Adrenal gland (tissue), 19 donors: ENCODE measurements at places on chromosomes 7 and 10.

- DNase-seq: no peak
These were observed 45.9 kb upstream of the GNAI1 start for GRCh38 chr7:80088705-80089104.

GRCh38 chr7:74405191-74405898, 48.4 kb upstream of the GTF2IRD1 start:
- no peak for DNase-seq

DNA sequence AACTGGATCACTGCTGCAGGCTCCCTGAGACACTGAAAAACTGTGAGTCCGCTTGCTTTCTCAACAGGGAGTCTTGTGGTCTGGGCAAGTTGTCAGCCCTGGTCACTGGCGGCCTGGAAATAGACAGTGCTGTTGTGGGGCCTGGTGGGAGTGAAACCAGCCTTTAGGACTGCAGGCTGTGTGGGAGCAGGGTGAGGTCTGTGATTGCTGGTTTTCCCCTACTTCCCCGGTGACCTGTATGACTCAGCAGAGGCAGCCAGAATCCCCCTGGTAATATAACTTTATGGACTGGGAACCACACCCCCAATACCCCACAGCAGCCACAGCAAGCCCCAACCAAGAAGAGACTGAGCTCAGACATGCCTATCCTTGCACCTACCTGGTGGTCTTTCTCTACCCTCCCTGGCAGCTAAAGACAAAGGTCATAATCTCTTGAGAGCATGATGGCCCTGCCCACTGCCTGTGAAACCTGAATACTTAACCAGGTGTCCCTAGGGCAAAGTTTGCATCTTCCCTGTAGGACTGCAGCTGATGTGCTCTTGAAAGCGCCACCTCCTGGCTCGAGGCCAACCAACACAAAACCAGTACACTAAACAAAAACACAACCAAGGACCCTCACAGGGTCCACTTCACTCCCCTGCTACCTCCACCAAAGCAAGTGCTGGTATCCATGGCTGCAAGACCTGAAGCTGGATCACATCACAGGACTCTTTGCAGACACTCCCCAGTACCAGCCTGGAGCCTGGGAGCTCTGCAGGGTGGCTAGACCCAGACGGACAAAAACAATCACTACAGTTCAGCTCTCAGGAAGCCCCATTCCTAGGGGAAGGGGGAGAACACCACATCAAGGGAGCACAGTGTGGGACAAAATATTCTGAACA, 7.2 kb upstream of the ADAM22 start:
- DNase-seq: no peak

DNA sequence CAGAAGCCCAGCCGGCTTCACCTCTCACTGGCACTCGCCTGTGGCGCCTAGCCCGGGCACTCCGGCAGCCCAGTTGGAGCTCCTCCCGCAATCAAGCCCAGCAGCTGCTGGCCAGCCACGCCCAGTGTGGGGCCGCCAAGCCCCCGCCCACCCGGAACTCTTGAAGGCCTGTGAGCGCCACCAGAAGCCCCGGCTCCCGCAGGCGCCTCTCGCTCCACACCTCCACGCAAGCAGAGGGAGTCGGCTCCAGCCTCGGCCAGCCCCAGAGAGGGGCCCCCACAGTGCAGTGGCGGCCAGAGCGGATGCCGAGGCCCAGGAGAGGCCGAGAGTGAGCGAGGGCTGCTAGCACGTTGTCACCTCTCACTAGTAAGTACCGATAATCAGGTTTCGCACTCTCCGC, 240.7 kb downstream of the TFEC start:
- no peak for DNase-seq

DNA sequence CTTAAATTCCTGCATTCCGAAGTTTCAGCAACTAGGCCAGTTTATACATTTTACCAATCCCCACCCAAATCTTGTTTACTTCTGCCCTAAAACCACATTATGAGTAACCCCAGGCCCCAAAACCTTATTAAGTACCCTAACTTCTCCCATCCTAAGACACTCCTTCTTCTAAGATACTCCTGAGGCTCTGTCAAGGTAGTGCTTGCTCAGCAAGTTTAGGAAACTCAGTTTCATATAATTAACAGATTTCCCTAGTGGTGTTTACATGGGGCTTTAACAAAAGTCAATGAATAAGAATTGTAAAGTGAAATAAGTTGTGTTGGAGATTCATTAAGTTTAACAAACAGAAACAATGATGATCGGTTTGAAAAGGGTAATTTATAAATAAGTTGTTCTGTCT, 77.8 kb downstream of the CPEB3 start:
- no peak for DNase-seq

DNA sequence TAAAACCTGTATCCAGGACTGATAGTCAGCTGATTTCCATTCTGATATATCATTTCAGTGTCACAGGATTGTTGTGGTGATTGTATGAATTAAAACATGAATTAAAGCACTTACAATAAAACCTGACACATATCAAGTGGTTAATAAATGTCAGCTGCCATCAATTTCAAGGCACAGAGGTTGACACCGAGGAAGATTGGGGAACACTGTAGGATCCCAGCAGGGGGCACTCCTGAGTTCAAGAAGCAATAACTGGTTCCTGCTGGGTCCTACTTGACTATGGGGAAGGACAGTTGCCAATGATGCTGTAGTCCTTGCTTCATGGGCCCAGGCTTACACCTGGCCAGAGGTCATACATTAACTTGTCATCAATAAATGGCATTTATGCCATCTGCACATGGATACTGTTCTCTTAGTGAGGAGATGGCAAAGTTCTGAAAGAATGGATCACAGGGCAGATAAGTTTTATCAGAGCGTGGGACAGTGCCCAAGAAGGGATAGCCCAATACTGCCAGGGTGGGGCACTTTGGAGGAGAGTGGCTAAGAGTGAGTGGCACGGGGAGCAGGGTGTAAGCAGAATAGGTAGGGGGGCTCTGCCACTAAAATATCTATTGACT, 24.1 kb downstream of the FZD1 start:
- peak; percentile 31 for DNase-seq

- DNase-seq: no peak
These were observed at the start of gene CARD11 for GRCh38 chr7:3043544-3044371. Gene CARD11, minus strand, starts transcription at chr7:3043867. Its CDS starts 85,361 bp downstream, at chr7:2958506.

- DNase-seq: peak; percentile 63
These were observed 64.7 kb downstream of the NRF1 start for GRCh38 chr7:129676017-129676897.

- no peak for DNase-seq
These were observed 59.6 kb upstream of the EBF3 start for GRCh38 chr10:130023454-130024230.

GRCh38 chr7:127437241-127437640, 44.7 kb upstream of the ZNF800 start:
- no peak for DNase-seq

DNA sequence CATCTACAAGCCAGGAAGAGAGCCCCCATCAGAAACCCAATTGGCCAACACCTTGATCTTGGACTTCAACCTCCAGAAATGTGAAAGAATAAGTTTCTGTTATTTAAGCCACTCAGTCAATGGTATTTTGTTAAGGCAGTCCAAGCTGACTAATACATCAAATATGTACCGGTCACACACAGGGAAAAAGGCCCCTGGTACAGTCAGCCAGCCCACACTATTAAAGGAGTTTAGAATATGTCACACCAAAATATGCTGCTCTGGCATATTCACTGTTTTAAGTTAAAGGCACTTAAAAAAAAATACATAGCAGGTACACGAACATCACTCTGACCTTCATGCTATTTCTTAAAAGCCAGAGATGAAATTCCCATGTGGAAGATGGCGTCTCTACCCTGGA, 15.2 kb upstream of the CDCA7L start:
- DNase-seq: no peak

- DNase-seq: no peak
These were observed 74.1 kb downstream of the CRPPA start for GRCh38 chr7:16347066-16347826.

- DNase-seq: no peak
These were observed 63.2 kb downstream of the GPR37 start for GRCh38 chr7:124702385-124702784.

- DNase-seq: no peak
These were observed 81.6 kb upstream of the ICA1 start for GRCh38 chr7:8343556-8343955.

DNA sequence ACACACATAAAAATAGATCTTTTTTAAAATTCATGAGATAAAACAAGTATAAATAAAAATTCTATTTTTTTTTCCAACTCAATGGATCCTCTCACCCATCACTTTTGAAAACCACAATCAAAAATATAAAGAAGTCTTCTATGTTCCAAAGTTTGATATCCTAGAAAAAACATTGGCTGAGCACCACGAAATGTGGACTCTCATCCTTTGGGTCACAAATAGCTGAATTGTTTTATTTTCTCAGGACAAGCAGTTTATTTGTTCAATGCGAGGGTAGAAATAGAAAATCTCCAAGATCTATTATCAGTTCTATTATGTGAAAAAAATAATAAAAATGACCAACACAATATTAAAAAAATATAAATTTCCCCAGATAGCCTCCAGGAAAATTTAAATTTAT, 310.5 kb upstream of the DGKB start:
- no peak for DNase-seq

DNA sequence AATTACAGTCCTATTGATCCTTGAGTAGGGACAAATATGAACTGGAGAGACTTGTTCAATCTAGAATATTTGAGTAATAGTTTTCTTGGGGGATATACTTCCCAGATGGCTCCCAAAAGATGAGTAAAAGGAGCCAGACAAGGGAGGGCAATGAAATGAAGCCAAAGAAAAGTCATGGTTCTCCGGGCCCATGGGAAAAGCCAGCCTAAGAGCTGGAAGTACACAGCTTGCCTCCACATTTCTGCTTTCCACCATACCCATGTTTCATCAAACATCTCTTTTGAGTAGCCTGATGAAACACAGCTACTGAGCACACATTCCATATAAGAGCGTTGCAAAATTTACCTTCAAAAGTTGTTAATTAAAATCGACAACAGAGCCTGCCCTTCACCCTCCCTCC, 535.0 kb upstream of the FZD8 start:
- DNase-seq: no peak

DNA sequence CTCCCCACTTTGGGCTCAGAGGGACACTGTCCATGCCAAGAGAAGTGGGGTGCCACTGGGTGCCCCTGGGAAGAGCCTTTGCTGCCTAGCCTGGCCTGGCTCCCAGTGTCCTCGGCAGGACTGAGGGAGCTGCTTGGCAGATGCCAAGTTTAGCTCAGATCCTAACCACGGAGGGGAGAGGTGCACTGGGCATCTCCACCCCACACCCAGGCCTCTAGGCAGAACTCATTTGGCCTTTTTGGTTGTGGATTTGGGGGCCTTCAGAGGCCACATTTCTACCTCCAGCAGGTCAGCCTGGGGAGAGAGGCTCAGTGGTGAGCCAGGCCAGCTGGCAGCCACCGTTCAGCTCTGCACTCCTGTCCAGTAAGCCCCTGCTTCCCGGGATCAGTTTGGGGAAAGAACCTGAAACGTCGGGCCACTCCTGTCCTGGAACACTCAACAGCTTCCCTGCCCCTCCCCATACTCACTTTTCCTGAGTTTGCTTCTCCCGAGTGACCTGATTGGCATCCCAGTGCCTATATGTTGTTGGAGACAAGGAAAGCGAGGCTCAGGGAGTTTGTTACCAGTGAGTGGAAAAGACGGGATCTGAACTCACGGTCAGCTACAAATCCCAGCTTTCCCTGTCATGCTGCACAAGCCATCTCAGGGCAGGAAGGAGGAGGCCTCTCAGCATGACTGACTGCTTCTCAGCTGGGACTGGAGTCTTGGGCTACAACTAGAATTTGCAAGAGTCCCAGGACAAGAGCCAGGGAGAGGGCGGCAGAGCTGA, 11.2 kb upstream of the CXCL12 start:
- DNase-seq: no peak
